ENCODE measurements at places on chromosomes 11 and 22.

- DNase-seq = no peak
Measured at GRCh38 chr11:91978747-91979146, 245.9 kb upstream of the FAT3 start.

DNA sequence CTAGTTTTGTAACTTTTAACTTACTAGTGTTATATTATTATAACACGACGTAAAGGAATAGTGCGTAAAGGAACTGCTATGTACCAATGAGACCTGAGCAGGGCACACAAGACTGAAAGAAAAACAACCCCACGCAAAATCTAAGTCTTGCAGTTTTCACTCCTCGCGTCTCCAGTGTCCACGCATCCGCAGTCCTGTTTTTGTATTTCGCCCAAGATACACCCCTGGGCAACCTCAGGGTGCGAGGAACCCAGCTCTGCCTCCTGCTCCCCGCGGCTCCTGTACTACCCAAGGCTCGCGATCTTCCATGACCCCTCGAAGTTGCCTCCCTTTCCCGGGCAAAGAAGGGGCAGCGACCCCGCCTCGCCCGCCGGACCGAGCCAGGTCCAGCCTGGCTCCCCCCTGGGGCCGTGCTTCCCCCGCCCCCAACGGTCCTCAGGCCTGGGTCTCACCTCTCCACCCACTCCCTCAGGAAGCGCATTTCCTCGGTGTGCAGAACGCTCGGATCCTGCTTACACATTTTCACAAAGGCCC is 393 bp downstream of the ST13 start:
- peak; percentile 18 for DNase-seq

DNA sequence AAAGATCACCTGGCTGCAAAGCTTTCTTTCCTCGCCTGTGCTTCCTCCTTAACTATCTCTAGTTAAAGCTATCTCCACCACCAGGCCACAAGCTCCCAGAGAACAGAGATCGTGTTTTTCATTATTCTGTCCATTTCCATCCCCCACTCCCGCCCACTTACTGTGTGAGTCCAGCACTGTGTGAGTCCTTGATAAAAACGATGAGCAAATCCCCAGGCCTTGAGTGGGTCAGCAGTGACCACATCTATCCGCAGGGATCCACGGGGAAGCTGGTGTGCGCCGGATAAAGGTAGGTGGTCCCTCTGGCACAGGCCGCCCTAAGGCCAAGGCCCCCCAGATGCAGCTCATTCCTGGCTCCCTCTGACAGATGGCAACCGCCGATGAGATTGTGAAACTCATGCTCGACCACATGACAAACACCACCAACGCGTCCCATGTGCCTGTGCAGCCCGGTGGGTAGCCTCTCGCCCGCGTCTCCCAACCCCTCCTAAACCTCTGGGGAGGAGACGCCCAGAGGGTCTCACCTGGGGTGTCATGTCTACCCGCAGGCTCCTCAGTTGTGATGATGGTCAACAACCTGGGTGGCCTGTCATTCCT is 9.3 kb downstream of the TKFC start:
- no peak for DNase-seq

GRCh38 chr11:133711545-133711944 is 133.8 kb downstream of the SPATA19 start:
- DNase-seq = no peak

DNA sequence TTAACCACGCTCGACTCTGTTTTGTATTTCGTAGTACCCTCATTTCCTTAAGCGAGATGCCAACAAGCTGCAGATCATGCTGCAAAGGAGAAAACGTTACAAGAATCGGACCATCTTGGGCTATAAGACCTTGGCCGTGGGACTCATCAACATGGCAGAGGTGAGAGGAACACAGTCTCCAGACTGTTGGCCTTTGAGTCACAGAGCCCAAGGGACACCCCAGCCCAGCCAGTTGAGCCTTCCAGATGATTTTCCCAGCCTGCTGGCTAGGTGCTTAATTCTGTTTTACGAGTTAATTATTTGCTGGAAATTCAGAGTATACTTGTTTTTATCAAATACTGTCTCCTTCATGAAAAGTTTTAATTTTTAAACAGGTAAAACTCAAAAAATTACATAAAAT is 57.3 kb upstream of the RAB1B start:
- DNase-seq = no peak

- no peak for DNase-seq
Measured at GRCh38 chr11:2441171-2441570, 3.1 kb downstream of the TRPM5 start.

DNA sequence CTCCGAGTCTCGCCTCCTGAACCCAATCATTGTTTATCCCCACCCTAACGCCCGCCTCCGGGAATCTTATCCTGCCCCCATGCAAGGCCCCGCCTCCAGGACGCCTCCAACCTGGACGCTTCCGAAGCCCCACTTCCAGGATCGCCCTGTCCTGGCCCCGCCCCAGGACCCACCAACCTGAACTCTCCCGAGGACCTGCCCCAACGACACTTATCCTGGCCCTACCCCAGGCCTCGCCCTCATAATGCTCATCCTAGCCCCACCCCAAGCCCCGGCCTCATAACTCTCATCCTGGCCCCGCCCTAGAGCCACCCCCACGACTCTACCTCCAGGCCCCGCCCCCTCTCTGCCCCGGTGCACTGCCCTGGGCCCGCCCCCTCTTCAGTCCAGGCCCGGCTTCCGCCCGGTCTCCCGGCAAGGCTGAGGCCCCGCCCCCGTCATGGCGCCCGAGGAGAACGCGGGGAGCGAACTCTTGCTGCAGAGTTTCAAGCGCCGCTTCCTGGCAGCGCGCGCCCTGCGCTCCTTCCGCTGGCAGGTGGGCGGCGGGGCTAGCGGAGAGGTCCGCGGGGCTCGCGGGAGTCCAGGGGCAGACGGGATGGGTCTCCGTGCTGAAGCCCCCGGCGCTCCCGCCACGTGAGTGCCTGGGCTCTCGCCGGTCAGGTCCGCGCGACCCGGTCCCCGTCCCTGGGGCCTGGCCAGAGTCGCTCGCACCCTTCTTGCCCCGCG is 45.7 kb upstream of the DEFB108B start:
- DNase-seq = peak; percentile 90

- peak; percentile 20 for DNase-seq
Measured at GRCh38 chr11:108788565-108789199, 123.8 kb downstream of the DDX10 start.

- DNase-seq = no peak
Measured at GRCh38 chr22:30159561-30160353, 79.5 kb downstream of the HORMAD2 start.

GRCh38 chr22:48076008-48076407 is 1313.6 kb downstream of the TBC1D22A start:
- DNase-seq = no peak

GRCh38 chr11:117983163-117983475 is 3.1 kb upstream of the IL10RA start:
- DNase-seq = no peak

DNA sequence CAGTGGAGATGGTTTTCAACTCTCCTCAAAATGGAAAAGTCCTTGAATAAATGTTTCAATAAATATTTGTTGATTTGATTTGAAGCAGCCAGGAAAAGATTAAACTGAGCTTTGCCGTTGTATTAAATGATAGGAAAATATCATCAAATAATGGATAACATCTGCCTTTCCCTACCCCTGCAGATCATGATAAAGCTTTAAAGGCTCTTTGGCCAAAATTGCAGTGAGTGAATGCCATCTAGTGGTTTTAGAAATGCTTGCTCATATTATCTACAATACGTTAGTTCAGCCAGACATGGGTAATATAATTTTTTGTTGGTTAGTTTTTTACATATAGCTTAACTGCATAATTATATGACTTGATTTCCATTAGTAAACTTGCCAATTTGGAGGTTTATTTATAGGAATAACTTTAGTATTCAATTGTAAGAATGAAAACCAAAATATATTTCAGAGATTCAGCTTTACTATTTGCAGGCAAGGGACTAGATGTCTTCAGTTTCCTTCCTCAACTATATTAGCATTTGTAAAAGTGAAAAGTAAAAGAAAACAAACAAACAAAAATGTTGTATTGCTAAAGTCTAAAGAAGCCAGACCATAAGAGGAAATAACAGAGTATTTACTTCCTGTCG is 159.2 kb downstream of the MSANTD4 start:
- DNase-seq = peak; percentile 52

DNA sequence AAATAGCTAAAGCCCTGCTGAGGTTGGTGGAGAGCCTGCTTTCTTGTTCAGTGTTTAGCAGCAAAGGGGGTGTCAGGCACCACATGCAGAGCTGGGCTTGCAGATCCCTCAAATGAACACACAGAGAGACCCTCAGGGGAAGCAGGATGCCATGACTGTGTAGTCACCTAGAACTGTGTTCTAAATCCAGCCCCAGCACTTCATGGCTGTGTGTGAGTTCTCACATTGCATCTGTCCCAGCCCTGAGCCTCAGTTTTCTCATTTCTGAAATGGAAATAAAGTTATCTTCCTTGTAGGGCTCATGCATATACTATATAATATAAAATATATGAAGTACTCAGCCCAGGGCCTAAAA is 47.1 kb downstream of the CWC15 start:
- DNase-seq = no peak

GRCh38 chr11:3087821-3088800 is 30.9 kb upstream of the CARS1 start:
- DNase-seq = peak; percentile 8

- peak; percentile 10 for DNase-seq
Measured at GRCh38 chr22:33579448-33580093, 340.7 kb downstream of the LARGE1 start.

DNA sequence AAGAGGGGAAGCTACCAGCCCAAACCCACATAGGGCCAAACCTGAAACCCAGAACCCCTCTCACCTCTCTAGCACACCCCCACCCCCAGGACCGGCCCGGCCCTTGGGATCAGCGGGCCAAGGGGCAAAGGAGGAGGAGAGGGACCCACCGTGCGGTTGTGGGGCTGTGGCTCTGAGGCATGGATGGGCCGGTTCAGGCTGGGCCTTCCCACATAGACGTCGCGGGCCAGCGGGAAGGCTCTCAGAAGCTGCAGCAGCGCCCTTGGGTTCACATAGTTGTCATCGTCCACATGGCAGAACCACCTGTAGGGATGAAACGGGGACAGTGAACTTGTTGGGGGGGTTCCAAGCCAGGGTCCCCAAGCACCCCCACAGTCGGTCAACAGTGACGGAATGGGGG is 7.0 kb downstream of the MFNG start:
- no peak for DNase-seq

DNA sequence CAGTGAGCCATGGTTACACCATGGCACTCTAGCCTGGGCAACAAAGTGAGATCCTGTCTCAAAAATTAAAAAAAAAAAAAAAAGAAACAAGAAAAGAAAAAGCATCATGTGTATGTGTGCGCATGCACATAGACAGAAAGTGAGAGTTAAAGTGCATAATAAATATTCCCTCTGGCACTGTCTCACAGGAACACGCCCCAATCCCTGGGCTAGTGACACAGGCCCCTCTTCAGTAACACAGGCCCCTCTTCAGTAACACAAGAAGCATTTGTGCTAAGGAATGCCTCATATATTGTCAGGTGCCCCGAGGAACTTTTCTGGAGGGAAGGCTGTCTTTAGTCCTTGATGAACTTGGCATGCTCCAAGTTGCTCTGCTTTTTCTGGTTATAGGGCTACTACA is 57.5 kb downstream of the RPL27A start:
- DNase-seq = no peak

- no peak for DNase-seq
Measured at GRCh38 chr11:84345027-84345426, 1058.9 kb upstream of the CCDC90B start.

- DNase-seq = no peak
Measured at GRCh38 chr11:4862447-4863236, 13.6 kb upstream of the OR51S1 start.

- DNase-seq = no peak
Measured at GRCh38 chr11:116865696-116866095, 28.3 kb upstream of the APOA1 start.

DNA sequence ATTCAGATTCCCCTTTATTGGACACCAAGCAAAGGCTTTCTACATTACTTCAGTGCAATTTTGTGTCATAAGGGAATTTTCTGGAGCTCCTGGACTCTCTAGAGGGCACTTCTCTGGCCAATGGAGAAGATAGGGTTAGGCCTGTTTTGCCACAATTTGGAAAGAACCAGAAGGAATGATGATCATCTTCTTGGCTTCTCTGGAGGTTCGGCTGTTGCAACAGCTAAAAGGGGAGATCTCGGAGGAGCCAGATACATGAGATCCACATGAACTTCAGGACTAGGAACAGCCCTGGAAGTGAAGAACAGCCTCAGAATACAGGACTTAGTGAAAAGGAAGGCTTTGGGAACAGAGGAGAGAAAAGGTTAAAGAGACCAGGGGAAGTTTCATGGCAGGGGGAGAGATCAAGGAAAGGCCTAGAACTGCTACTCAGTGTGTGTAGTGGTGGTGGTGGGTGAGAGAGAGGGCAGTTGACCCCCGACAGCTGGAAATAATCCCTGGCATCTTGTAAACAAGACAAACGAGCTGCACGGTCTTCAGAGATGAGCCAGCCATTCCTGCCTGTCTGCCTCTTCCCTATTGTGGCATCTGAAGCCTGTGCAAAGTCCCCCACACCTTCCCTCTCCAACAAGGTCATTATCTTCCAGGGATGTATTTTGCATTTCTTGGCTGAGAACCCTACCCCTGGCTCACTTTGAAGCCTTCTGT is 83.8 kb downstream of the CCDC81 start:
- no peak for DNase-seq

DNA sequence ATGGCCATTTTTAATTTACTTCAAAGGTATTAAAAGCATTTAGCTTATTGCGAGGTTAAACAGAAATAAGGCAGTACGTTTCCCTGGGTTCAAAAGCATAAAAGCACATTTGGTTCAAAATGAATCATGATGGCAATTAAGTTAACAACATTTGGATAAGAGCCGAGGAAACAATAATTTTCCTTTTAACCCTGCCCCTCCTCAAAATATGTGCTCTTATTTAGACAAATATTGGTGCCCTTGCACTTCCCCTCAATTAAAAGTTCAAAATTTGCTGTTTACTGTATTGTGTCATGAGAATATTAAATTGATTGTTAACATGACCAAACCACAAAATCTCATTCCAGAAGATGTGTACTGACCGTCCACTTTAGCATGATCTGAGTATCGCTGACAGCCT is 48.7 kb downstream of the VSIG10L2 start:
- DNase-seq = no peak

- no peak for DNase-seq
Measured at GRCh38 chr11:28963187-28963586, 855.0 kb downstream of the METTL15 start.

GRCh38 chr11:64237484-64237951 is 3.1 kb downstream of the VEGFB start:
- no peak for DNase-seq

GRCh38 chr11:77212314-77213007 is 84.4 kb downstream of the MYO7A start:
- DNase-seq = no peak

GRCh38 chr11:102368472-102368871 is 21.5 kb downstream of the BIRC2 start:
- no peak for DNase-seq

All from AML-193 (cell line).